Central memory CD4-positive, alpha-beta T cell (primary cell): ENCODE measurements at places on chromosomes 3 and 15.

DNA sequence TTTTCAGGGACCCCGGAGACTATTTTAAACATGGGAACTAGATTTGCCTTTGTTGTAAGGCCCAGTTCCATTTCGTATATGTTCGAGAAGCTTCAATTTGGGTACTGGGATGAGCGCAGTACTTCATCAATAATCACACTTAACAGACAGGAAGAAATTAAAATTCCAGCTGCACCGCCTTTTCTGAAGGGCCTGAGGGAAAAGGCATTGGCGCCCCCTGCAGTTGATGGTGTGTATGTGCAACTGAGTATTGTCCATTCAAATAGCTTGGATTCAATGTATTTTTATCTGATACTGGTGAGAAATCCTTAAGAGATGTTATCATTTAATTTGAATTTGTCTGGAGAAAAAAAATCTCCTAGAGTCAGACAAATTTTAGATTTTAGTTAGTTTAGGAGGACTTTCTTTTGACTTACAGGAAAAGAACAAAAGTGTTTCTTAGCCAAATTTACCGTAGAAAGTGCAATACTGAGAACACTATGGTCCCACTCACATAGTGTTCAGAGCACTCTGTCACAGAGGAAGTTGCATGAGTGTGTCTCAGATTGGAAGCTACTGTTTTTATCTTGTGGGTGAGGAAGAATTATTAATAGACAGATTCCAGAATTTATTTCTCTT, 5.4 kb upstream of the ALDH1A2 start:
- DNase-seq: no peak

DNA sequence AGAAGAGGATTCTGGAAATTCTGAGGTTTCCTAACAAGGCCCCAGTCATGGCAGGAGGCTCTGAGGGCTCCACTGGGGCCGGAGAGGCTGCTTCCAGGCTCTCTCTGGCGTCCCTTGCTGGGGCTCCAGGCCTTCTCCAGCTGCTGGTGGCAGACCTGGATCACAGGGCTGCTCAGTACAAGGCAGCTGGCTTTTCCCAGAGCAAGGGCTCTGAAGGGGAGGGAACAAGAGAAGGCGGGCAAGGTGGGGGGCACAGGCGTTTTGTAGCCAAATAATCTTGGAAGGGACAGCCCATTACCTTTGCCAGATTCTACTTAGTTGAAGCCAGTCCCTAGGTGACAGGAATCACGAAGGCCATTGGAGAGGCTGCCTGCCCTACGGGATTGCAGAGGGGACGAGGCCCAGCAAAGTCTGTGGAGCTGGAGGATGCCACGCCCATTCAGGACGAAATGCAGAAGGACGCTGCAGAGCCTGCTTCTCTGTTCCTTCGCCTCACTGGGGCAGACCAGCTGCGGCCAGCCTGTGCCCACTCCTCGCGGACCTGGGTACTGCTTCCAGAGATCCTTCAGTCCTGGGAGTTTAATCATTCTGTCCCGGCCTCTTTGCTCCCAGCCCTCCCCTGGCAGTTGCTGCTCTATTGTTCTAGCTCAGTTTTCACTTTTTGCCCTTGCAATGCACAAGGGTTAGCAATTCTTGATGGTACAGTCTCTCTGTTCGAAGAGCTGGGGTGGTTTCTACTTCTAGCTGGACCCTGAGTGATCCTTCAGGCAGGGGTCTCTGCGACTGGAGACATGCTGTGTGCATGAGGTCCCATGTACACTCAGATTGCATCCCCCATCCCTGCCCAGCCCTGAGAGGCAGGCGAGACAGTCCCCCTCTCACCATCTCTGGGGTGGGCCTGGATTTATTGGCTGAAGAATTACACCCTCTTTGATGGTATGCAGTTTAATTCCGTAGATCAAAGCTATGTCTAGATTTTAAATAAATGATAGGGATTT, 149.3 kb upstream of the MEF2A start:
- no peak for DNase-seq

- no peak for DNase-seq
These were observed 103.1 kb upstream of the TNIK start for GRCh38 chr3:171563298-171563697.

- no peak for DNase-seq
These were observed 147.3 kb upstream of the UBE2E2 start for GRCh38 chr3:23055733-23056376.

DNA sequence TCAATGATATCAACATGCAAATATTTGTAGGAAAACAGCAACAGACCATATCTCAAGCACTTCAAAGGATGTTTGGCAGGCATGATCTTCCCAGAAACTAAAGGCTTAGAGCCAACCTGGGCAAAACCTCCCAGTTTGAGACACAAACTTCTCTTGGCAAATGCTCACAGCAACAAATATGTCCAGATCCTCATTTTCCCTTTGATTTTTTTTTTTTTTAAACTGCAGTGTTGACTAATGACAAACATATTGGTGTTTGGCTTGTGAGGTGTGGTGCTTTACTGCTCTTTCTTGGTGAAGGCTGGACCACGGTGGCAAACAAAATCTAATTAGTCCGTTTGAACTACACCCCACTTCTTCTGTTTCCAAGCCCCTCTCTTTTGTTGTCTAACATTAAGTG, 87.2 kb downstream of the EBLN2 start:
- DNase-seq: no peak

DNA sequence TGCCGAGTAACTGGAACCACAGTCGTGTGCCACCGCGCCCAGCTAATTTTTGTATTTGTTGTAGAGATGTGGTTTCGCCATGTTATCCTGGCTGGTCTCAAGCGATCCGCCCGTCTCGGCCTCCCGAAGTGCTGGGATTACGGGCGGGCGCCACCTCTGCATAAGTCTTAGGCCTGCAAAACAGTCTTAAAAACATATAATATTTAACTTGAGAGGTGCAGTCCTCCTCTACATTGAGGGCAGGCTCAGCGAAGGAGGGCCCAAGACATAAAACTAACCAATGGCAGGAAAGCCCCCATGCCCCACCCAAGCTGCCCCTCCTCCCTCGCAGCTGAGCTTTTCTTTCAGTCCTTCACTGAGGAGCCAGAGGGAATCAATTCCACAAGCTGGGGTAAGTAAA, at the start of gene SLC28A2:
Gene SLC28A2, plus strand, starts transcription at position 347 of the 400 bp plus-strand sequence. CDS start 982 bp downstream, outside the sequence.
- DNase-seq: no peak

- no peak for DNase-seq
These were observed 31.4 kb downstream of the POMGNT2 start for GRCh38 chr3:43074482-43074881.

- DNase-seq: peak; percentile 15
These were observed at the start of gene GPR15 for GRCh38 chr3:98531622-98532274. Gene GPR15 (plus strand): TSS chr3:98531978. CDS start chr3:98532034, 56 bp downstream.

DNA sequence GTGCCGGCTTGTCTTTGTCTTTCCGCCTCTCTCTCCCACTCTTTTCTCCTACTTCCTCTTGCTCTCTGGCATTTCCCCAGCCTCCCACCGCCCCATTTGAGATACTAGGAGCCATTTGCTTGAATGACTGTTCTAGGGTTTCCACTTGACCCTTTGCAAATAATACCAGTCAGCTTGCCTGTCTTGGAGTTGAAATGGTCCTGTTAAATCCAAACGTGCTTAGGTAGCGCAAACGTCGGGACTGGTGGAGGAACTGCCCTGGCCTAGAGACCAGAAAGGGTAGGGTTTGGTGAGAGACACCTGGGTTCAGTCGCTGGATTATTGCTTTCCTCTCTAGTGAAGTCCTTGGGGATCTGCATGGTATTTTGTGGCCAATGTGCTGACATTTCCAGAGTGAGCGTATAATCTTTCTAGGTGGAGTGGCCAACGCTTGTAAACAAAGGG, 10.6 kb downstream of the ZIC1 start:
- no peak for DNase-seq

DNA sequence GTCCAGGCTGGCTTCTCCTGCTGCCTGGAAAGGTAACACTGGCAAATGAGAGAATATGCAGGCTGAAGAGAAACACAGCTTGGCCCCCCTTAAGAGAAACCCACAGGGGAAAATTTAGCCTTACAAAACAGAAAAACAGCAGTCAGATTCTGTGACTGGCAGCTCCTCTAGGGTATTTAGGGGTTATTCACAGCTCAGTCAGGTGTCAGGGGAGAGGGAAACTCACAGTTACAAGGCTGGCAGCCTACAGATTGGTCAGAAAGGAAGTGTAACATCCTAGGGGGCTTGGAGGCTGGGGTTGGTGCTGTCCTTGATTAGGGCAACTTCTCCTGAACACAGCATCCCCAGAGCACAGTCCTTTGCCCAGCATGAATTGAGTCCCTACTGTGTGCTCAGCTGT, 81.4 kb downstream of the SEMA5B start:
- no peak for DNase-seq

DNA sequence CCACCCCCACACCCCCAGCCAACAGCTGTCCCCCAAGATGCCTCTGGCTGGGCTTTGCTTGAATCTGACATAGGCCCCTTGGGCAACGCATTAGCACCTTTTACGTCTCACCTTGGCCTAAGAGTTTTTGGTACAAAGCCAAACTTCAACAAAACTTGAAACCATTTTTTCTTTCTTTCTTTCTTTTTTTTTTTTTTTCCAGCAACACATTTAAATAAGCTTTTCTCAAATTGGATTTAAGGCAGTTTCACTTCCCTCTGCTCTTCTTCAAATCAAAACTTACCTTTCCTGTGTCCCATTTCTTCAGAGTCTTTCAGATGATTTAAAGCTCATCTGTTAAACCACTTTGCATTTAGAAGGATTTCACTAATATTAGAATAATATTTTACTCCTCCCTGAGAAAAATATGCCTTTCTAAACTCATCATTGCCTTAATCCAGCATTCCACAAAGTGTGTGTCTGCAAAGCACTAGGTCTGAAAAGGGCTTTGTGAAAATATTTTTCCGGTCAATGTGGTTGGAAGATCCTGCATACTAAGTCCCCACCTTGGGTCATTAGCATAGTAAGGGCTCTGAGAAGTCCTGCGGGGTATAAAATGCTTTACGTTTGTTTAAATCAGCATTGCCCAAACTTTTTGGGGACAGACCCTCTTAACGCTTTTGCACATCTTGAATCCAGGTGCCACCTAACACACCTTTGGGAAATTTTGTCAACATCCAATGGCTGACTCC, 217.0 kb downstream of the TLE3 start:
- DNase-seq: no peak

- DNase-seq: no peak
These were observed 13.4 kb upstream of the FAM81A start for GRCh38 chr15:59424616-59425015.

DNA sequence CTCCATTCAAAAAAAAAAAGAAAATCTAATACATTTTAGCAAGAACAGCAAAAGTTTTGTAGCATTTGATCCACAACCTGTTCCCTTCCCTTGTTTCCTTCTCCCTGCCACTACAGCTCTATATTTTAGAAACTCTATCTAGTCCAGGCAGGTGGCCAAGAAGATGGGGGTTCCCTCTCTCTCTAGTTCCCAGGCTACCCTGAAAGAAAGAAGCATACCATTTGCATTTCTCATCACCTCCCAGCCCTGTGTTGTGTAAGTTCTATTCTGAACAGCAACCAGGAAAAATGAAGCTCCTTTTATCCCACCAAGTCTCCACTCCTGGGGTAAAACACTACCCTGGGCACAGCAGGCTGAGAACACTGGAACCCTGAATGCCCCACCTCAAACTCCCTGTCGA, 100.0 kb downstream of the PCCB start:
- no peak for DNase-seq
